Aorta (tissue), 5 donors: ENCODE measurements at places on chromosomes 6 and 20. TPM values are rescaled to one million over a fixed set of nuclear protein-coding genes. Genes with fewer than 3 reads are reported as not detected.
A peak's percentile ranks its signal among the peaks of the same experiment; 100 is the strongest.

DNA sequence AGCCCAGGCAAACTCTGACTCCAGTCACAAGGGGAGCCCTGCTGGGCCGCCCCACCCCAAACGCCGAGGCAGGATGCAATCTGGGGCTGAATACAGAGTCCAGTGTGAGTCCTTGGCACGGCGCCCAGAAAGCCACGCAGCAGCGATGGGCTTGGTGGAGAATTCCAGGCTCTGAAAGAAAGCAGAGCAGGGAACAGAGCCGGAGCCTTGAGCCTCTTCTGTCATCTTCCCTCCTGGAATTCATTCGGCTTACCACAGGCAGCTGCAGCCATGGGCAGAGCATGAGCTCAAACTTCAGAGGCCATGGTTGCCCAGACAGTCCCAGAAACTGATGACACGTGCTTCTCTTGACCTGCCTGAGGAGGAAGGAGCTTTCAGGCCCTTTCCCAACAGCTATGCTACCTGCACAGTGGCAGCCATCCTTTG lies 441.1 kb upstream of the JARID2 start:
- H3K4me3 ChIP-seq: no peak overlapping the region
- DNase-seq: peak; percentile 87
- no peak overlapping the region for H3K27ac ChIP-seq
- no peaks in the 10 kb centered on the region for H3K4me1 ChIP-seq

- no peak overlapping the region for H3K4me3 ChIP-seq
- no peak overlapping the region for H3K27ac ChIP-seq
- H3K4me1 ChIP-seq: no peaks in the 10 kb centered on the region
- H3K27me3 ChIP-seq: no peaks in the 10 kb centered on the region
- no peak for DNase-seq
These were observed 5.4 kb upstream of the DNAJC5 start for GRCh38 chr20:63889241-63890200.

GRCh38 chr6:138307816-138308730 lies 69.6 kb upstream of the SMIM28 start:
- H3K27me3 ChIP-seq: no peaks in the 10 kb centered on the region
- H3K36me3 ChIP-seq: no peaks in the 10 kb centered on the region
- no peak overlapping the region for H3K4me3 ChIP-seq
- no peaks in the 10 kb centered on the region for H3K4me1 ChIP-seq
- DNase-seq: peak; percentile 53

DNA sequence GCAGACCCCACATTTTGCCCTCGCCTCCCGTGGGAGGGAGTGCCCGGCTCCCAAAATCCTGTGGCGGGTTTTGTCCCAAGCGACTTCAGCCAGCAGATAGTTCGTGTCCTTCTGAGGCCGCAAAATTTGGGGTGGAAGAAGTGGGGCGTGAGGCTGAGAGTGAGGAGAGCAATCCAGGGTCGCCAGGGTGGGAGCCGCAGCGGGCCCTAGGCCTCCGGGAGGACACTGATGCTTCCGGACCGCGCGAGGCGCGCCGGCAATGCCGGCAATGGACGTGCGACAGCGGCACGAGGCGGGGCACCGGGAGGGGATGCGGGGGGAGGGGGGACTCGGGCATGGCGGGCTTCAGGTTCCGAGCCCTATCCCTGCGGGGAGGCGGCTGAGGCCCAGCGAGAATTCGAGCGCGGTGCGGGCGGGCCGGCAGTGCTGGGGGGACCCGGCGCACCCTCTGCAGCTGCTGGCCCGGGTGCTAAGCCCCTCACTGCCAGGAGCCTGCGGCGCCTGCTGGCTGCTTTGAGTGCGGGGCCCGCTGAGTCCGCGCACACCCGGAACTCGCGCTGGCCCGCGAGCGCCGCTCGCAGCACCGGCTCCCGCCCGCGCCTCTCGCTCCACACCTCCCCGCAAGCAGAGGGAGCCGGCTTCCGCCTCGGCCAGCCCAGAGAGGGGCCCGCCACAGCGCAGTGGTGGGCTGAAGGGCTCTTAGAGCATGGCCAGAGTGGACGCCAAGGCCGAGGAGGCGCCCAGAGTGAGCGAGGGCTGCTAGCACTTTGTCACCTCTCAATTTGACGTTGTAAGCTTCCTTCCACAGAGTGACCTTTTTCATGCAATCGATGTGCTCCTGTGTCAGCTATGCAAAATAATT lies 143.8 kb downstream of the LPA start:
- DNase-seq: peak; percentile 94
- H3K4me1 ChIP-seq: no peaks in the 10 kb centered on the region
- H3K27ac ChIP-seq: no peak overlapping the region
- H3K27me3 ChIP-seq: no peaks in the 10 kb centered on the region
- H3K4me3 ChIP-seq: peak overlapping the region; percentile 88
- no peaks in the 10 kb centered on the region for H3K36me3 ChIP-seq

GRCh38 chr6:125237764-125238163 lies 64.0 kb downstream of the HDDC2 start:
- no peaks in the 10 kb centered on the region for H3K4me1 ChIP-seq
- no peak overlapping the region for H3K4me3 ChIP-seq
- no peaks in the 10 kb centered on the region for H3K27me3 ChIP-seq
- no peak overlapping the region for H3K27ac ChIP-seq
- no peaks in the 10 kb centered on the region for H3K36me3 ChIP-seq

IL22RA2 gene
- not detected for total RNA-seq

DUSP15 gene
- 2.4 TPM for total RNA-seq

CDSN gene
- total RNA-seq: not detected

FOXQ1 gene
- total RNA-seq: not detected

BFSP1 gene
- total RNA-seq: 2.6 TPM
